Activated B cell treated with CpG ODN at 0.5 μM for 24 hours (primary cell): ENCODE measurements at places on chromosomes 4 and X.
A peak's percentile ranks its signal among the peaks of the same experiment; 100 is the strongest.

GRCh38 chr4:41749631-41750039, 1.1 kb upstream of the PHOX2B start:
- no peak for DNase-seq

DNA sequence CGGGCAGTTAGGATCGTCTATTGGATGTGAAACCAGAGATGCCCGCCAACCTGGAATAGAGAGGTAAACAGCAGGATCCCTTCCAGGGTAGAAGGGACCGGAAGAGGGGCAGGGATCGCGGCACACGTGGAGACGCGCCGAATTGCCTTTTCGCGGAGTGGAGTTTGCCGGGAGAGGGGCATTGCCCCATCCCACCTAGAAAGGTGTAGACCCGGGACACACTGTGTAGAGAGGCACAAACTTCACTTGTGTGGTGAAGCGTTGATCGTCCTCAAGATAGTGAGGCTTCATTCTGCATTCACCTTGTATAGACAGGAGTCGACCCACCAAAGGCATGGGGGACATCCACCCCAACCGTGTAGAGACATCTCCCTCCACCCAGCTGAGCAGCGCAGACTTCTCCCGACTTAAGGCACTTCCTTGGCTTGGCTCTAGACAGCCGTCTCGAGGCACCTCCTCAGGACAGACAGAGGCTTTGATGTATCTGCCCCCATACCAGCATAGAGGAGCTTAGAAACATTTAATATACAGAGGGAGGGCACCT, 410 bp downstream of the GNL3L start:
- no peak for DNase-seq

GRCh38 chrX:148500423-148501385, at the start of gene AFF2:
AFF2 (plus strand) TSS chrX:148500617; CDS start chrX:148501098, 481 bp downstream.
- DNase-seq = peak; percentile 33

DNA sequence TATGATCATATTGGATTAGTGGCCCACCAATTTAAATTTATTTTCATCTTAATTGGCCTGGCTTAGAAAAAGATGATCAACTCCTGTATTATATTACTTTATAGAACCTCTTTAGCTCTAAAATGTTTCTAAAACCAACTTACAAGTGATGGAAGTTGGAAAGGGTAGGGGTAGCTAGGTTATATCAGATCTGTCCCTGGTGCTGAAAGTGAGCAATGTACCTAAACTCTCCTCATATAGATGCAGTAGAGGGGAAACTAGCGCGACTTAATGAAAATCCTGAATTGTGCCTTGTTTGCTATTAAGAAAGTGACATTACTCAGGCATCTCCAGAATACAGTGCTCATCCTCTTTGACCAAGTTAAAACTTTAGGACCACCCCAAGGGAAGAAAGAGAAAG, 7.5 kb upstream of the PTCHD1 start:
- DNase-seq = no peak

- DNase-seq = no peak
Measured at GRCh38 chr4:124265701-124266100, 446.8 kb downstream of the ANKRD50 start.

GRCh38 chr4:56655627-56656345, 25.3 kb downstream of the HOPX start:
- peak; percentile 40 for DNase-seq
